Liver (tissue), 10 donors: ENCODE measurements at places on chromosomes 2 and 18.

DNA sequence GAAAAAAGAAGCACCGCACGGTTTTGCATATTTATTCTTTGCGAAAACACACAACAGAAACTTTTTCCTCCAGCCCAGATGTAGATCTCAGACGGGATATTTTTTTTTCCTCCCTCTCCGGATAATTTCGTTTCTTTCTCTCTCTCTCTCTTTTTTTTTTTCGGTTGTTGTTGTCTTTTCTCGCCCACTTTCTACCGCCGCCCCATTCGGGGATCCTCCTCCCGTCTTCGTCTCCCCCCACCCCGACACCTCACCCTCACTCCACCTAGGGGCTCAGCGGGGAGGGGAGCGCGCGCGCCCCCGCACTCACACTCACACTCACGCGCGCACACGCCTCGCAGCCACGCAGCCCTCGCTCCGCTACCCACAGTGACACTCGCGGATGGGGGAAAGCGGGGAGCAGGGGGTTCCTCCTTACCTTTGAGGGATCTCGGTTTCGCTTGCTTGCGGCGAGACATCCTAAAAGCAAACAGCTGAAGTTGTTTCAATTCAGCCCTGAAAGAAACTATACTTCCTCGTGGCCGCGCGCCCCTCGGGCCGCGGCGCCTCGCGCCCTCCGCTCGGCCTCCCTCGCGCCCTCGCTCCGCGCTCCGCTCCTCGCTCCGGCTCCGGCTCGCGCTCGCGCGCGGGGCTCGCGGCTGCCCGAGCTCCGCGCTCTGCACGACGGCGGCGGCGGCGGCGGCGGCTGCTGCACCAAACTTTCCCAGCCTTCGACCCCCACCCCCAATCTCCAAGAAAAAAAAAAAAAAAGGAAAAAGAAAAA lies 1.3 kb downstream of the ZNF521 start:
- DNase-seq = peak; percentile 37

- DNase-seq = no peak
These were observed 118.8 kb upstream of the DAPL1 start for GRCh38 chr2:158676295-158676694.

- no peak for DNase-seq
These were observed 30.6 kb upstream of the CREB1 start for GRCh38 chr2:207499114-207499513.

DNA sequence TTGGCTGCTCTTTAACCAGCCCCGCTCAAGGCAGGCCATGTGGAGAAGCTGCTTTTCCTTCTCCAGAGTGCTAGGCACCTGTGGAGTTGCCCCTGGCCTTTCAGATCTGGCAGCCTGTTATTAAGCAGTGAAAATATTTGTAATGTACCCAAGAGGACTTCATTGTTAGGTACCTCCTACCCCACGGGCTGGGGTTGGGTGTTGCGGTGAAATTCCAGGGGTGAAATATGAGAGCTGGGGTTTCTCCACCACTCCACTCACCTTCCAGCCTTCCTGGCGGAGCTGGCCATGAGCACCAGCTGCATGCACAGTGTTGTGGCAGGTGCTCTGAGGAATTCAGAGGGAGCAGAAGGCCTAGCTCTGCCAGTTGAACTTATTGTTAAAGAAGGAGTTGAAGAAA lies 39.1 kb downstream of the NTSR2 start:
- DNase-seq = no peak

DNA sequence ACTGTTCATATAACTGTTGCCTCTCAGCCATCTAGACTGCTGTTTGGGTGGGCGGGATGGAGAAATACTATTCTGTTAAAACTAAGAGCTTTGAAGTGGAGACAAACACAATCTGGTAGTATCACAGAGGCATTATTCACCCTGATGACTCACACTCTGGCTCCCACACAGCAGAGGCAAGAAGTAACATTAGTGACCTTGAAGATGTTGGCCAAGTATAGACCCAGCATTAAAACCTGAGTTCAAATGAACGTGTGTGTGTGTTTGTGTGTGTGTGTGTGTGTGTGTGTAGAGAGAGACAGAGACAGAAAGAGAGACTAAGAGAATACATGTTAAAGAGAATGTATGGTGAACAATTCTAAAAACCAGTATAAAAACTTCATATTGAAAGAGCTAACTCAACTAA lies 22.5 kb upstream of the ACVR1 start:
- no peak for DNase-seq

- no peak for DNase-seq
These were observed 42.6 kb downstream of the HDAC4 start for GRCh38 chr2:239358062-239358754.

DNA sequence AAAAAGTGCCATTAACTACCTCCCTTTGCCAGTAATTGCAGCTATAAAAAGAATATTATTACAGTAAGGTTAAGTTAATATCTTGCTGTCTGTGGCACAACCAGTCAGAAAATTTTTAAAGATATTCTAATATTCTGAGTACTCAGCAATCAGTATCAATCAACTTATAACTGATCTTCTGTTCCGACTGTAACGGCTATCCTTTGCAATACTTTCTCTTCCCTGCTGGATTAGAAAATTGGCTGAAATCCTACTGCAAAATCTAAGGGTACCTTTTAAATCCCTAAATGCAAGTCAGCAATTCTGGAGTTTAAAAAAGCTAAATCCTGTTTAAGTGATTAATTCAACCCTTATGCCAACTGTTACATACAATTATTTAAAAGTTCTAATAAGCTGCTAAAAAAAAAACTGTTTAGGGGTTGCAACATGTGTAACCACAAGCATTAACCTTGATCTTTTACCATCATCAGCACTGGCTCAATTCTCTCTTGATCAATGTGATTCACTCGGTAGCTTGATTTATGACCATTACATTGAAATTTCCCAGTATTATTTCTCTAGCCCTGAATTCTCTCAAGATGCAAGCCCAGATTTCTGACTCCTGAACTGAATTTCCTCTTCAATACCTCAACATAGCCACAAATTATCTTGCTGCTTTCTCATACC lies 20.5 kb downstream of the GAREM1 start:
- no peak for DNase-seq

GRCh38 chr2:233142355-233142897 lies 82.3 kb downstream of the INPP5D start:
- DNase-seq = no peak

DNA sequence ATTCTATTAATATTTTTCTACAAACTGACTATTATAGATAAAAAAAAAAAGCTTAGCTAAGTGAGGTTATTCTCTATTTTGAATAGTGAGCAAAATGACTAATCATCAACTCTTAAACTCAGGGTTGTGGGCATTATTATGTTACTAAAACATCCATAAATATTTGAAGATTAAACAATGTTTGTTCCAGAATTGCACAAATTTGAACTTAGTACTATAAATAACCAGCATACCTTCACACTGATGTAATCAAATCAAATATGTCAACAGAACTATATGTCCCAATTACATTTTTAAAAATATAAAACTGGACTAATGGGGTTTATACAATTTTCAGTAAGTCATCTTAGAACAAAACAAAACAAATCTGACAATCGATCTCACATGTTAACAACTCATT lies 800.9 kb downstream of the LRP1B start:
- no peak for DNase-seq

GRCh38 chr18:68499141-68499540 lies 215.8 kb downstream of the TMX3 start:
- no peak for DNase-seq

GRCh38 chr2:73917696-73918207 lies 8.9 kb upstream of the DGUOK start:
- DNase-seq = no peak

GRCh38 chr18:51614033-51614432 lies 416.6 kb upstream of the MEX3C start:
- no peak for DNase-seq

DNA sequence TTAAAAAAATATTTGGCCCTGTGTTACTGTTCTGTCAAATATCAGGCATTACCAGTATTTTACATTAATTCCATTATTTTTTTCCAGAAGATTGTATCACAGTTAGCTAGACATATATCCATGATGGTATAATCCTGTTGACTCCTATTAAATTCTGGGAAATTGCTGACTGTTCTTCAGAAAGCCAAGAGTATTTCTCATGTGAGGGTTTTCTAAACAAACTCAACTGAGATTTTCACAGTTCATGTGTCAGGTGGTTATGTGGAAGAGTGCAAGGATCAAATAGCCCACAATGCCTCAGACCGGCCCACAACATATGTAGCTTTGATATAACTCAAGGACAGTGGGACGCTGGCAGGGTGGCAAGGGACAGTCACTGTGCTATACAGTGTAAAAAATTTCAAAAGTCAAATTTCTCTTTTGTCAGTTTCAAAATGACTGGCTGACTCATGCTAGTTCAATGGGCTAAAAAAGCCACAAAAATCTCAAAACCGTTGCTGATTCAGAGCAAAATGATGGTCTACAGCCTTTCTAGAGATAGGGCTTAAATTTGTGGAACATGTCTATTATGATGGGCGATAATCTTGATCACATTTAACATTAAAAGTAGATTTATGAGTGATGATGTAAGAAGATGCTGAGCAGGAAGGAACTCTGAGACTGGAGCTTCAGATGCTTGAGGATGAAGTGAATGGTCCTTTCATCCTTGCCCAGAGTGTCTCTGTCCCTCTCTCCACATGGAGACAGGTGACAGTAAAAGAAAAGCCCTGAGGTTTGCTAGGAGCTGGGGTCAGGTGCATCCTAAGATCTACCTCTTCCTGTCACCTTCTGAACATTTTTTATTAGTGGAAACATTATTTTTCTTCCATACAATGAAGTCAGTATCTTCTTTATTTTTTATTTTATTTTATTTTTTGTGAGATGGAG lies 175.8 kb upstream of the PIEZO2 start:
- DNase-seq = no peak

DNA sequence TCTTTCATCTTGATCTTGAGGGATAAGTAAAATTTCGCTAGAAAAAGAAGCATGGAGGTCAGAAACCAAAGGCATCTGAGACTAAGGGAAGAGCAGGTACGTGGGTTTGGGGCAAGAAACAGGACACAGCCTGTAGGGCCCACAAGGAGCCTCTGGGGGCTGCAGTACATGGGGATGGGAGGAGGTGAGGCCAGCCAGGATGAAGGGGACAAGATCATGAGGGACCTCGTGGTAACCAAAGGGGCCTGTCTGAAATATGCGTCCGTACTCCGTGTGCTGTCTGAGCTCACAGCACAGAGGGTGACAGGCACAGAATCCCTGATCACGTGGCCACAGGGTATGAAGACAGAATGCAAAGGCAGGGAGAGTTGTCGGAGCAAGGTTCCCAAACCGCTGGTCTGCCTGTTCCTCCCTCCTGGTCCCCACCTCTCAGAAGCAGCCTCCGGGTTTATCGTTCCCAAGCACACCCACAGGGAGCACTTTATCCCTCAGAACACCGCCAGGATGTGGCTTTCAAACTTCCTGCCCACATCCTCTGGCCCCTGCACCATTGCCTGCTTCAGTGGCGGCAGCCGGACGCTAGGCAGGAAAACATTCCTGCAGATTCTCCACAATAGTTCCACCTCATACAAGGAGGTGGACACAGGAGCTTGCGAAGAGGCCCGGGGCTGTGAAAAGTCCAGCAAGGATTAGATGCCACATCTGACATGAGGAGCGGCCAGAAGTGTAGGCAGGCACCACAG lies 12.0 kb downstream of the TMEM163 start:
- DNase-seq = no peak

GRCh38 chr2:157874348-157874747 lies 1.8 kb downstream of the ACVR1 start:
- DNase-seq = no peak

GRCh38 chr2:220871909-220872308 lies 700.2 kb downstream of the EPHA4 start:
- no peak for DNase-seq

DNA sequence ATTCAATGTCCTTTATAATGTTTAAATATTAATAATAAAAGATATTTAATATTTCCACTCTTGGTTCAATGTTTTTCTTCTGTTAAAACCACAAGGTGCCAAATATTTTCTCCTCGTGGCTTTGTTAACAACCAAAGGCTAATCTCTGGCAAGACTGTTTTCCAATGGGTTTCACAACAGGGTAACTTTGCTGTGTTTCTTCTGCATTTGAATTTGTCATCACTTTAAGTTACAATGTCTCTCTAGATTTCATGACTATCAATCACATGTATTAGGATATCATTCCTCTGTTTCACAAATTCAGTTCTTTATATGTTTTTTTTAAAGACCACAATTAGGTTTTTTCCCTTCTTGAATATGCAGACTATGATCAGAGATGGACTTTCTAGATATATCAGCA lies 469.8 kb upstream of the ACVR2A start:
- no peak for DNase-seq

- no peak for DNase-seq
These were observed 185.4 kb downstream of the FBXO15 start for GRCh38 chr18:73962256-73962655.

DNA sequence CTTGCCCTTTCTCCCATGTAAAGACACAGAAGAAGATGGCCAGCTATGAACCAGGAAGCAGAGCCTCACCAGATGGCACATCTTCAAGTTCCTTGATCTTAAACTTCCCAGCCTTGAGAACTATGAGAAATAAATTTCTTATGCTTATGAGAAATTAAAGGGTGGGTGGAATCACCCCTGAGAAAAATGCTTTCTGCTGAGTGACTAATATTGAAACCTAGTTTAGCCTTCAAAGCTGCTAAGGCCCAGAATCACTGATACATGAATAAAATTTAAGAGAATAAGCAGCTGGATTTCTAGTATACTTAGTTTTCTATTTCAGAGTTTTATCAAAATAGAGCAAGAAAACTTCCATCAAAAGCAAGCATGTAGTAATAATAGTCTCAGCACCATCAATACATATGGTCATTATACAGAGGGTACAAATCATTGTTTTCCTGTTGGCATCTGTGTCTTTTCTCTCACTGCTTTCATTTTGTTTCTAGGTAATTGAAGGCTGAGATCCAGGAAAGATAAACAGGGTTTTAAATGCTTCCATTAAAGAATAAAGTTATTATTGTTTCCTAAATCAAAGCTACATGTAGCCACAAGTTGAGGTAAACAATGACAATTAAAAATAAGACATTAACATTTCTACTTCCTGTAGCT lies 53.3 kb upstream of the COL5A2 start:
- DNase-seq = no peak

- DNase-seq = no peak
These were observed 204 bp downstream of the TXNDC2 start for GRCh38 chr18:9886005-9886348.

GRCh38 chr2:179511105-179511789 lies 246.6 kb upstream of the SESTD1 start:
- DNase-seq = no peak

GRCh38 chr2:189425676-189426075 lies 15.6 kb upstream of the WDR75 start:
- DNase-seq = no peak

DNA sequence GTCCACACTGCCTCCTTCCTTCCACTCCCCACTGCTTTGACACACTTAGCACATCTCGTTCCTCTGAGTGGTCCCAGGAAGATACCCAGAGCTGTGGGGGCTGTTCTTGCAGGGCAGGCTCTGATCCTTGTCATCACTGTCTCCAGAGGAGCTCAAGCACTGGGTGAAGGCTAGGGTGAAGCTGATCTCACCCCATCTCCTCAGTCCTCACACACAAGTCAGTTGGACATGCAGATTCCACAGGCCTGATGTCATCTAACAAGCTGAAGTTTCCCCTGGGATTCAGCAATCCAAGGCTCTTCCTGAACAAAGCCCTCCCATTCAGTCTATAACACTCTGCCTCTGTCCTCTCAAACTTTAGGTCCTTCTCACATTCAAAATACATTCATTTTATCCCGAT lies 90.6 kb upstream of the RAB6C start:
- DNase-seq = no peak
